ENCODE measurements at places on chromosomes 13 and 19. TPM values are rescaled to one million over a fixed set of nuclear protein-coding genes. Genes with fewer than 3 reads are reported as not detected.

COX7A1 gene
- total RNA-seq = 6.3 TPM

RGL3 gene
- 43.6 TPM for total RNA-seq

PCDH8 gene
- total RNA-seq = not detected

ZNF534 gene
- 0.49 TPM for total RNA-seq

GFY gene
- not detected for total RNA-seq

SSC5D gene
- 4.3 TPM for total RNA-seq

LILRA1 gene
- 3.0 TPM for total RNA-seq

ATP8A2 gene
- 1.6 TPM for total RNA-seq

LPAR6 gene
- 46.6 TPM for total RNA-seq

FAM83E gene
- not detected for total RNA-seq

ZIK1 gene
- total RNA-seq = 29.2 TPM

KLK14 gene
- not detected for total RNA-seq

MEIOSIN gene
- total RNA-seq = not detected

SIGLEC12 gene
- total RNA-seq = not detected

ZNF99 gene
- 0.41 TPM for total RNA-seq

EDDM13 gene
- total RNA-seq = not detected

ARRDC5 gene
- 0.49 TPM for total RNA-seq

- no peak for DNase-seq
These were observed 49.5 kb downstream of the MYH14 start for GRCh38 chr19:50252887-50253268.

DNA sequence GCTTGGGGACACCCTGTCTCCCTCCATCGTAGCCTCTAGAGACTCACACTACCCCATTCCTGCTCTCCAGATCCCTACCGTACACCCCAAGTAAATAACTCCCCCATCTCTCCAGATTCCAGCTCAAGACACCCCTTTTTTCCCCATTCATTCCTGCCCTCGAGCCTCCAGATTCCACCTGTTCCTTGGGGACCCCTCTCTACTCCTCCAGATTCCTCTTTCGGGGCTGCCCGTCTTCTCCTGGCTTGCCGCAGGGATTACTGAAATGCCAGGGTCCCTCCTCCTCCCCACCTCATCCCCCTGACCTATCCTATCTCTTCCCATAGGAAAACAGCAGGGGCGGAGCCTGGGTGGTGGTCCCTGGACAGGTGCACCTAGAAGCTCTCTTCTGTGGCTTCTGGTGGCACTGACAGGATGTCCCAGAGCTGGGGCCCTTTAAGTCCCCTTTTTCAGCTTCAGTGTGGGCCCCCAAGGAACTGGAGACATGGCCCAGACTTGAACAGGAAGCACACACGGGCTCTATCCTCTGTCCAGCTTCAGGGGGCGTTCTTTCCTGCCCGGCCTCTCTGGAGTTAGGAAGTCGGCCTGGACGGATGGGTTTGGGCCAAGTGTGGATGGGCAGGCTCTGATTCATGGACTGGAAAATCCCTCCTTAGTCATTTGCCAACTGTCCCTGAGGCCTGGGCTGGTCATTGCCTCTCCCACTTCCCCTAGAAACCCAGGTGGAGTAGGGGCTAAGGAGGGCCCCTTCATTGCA, 1.2 kb downstream of the ZSWIM4 start:
- peak; percentile 77 for DNase-seq

GRCh38 chr13:42638101-42638500, 64.1 kb downstream of the TNFSF11 start:
- no peak for DNase-seq

GRCh38 chr13:106520251-106521054, 15.0 kb downstream of the EFNB2 start:
- DNase-seq = no peak

- DNase-seq = no peak
These were observed 279.6 kb downstream of the SLC7A1 start for GRCh38 chr13:29315847-29316246.

DNA sequence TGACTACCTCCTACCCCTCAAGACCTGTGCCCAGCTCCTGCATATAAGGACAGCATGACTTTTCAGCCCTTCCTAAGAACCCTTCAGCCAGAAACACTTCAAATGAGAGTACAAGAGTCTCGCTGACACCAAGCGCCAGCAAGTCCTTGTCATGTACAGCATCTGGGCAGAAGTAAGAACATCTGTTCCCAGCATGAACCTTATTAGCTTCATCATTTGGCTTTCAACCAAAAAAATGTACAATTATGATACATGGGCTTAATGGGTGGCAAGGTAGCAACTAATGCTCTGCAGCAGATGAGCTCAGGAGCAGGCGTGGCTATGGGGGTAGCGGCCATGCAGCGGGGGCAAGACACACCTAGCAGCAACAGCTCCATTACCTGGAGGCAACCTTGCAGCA, 487.6 kb downstream of the COG6 start:
- no peak for DNase-seq

GRCh38 chr13:80199067-80199466, 141.9 kb downstream of the SPRY2 start:
- DNase-seq = no peak

GRCh38 chr19:54694648-54695047, 29.6 kb upstream of the KIR3DL3 start:
- DNase-seq = no peak

GRCh38 chr19:46068345-46069258, 27.8 kb upstream of the IGFL4 start:
- DNase-seq = no peak

- no peak for DNase-seq
These were observed 19.4 kb downstream of the CEACAM21 start for GRCh38 chr19:41595258-41595889.

GRCh38 chr19:44642377-44642776, 1.3 kb upstream of the PVR start:
- DNase-seq = no peak

DNA sequence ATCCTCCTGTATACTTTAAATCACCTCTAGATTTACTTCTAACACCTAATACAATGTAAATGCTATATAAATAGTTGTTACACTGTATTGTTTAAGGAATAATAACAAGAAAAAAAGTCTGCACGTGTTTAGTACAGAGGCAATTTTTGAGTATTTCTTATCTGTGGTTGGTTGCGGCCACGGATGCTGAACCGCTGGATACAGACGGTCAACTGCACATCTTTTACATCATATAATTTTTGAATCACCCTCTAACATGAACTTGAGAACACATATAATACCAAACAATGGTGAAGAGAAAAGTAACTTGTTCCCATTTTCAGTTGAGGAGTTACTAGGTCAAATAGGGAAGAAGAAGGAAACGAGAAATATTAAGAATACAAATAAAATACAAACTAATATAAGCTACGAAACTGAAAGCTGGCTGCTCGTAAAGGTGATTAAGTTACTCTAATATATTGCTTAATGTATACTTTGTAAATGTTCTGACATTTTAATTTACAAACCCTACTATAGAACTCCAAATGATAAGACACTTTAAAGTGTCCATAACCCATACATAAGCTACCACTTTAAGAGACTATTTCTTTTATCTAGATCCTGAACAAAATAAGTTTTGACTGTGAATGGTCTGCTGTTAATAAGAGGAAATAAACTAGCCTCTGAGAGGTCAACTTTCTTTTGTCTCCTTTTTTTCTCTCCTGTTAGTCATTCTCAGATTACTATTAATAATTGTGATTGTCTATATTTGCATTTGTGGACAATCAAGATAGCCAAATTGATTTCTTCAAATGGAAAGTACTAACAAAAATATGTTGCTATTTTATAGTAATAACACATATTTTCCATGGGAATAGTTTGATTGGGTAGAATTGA, 457.4 kb downstream of the DIAPH3 start:
- no peak for DNase-seq

DNA sequence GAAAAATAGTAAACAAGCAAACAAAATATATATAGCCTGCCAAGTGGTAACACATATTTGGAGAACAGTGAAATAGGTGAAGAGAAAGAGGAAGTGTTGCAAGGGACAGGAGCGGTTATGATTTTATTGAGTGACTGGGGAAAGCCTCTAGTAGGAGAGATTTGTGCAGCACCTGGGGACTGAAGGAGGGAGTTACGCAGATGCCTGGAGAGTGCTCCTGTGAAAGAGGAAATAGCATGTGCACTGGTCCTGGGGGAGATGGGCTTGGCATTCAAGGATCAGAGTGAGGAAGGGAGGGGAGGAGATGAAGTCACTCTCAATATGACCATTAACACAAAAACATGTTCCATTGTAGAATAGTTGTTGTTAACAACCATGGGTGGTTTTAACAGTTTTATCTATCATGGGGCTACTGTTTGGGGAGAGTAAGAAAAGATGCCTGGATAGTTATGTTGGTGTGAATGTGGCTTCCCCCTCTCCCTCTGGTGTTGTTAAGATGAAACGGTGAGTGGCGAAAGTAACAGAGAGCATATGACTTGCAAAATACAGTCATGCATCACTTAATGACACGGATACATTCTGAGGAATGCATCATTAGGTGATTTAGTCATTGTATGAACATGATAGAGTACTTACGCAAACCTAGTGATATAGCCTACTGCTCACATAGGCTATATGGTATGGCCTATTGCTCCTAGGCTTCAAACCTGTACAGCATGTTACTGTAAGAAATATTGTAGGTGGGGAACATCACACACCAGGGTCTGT, 251.7 kb upstream of the ARGLU1 start:
- no peak for DNase-seq

- DNase-seq = no peak
These were observed 39.3 kb downstream of the FBN3 start for GRCh38 chr19:8109890-8110662.

DNA sequence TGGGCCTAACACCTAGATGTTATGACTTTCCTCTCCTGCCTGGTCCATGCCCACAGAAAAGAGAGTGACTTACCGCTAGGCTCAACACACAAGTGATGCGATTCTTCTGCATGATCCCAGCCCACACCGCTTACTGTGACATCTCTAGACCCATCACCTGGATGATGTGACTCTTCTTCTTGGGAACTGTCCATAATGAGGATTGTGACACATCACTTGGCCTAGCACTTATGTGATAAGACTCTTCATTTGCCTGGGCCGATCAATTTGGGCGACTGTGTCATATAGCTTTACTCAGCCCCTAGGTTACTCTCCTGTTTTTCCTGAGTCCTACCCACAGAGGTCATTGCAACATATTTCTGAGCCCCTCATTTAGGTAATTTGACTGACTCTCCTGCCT, 19.9 kb upstream of the ZNF681 start:
- DNase-seq = no peak

DNA sequence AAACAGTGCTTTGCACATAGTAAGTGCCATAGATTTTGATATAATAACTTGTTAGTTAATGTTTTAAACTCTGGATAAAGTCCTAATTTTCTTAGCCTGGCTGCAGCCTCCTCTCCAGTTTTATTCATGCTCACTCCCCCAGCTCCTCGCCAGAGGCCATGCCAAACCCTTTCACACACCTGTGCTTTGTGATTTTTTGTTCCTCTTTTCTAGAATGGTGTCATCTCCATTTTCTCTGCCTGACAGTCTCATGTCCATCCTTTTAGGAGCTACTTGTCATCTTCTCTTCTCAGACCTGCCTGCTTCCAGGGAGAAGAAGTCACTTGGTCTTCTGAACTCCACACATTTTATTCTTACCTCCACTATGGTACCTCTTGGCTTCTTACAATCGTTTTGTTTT, 55.8 kb upstream of the SPATA13 start:
- DNase-seq = no peak

DNA sequence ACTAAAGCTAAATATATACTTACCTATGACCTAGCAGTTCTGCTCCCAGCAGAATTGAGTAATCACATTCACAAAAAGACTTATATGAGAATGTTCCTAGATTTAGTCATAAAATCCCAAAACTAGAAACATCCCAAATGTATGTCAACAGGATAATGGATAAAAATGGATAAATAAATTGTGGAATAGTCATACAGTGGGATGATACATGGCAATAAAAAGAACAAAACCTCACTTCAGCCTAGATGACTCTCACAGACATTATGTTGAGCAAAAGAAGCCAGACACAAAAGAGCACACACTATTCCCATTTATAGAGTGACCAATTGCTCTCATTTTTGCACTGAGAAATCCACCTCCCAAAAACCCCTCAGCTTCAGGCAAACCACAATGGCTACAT, 352.4 kb upstream of the HTR2A start:
- DNase-seq = no peak

- DNase-seq = no peak
These were observed 142.3 kb downstream of the KLF12 start for GRCh38 chr13:73991884-73992283.

DNA sequence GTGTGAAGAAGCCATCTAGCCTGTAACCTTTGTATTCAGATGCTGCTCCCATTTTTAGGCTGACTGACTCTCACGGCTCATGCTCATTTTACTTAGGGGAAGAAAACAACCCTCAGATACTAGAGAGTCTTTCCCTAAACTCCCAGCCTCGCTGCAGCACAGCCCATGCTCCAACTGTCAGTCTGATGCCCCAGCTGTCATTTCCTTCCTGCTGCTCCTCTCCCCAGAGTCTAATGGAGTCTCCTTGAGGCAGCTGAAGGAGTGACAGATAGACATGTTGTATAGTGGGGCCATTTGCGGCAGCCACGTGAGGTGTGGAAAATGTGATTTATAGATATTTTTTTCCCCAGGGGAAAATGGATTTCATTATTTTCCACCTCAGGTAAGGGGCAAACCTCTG, 59.2 kb upstream of the OLFM4 start:
- no peak for DNase-seq

DNA sequence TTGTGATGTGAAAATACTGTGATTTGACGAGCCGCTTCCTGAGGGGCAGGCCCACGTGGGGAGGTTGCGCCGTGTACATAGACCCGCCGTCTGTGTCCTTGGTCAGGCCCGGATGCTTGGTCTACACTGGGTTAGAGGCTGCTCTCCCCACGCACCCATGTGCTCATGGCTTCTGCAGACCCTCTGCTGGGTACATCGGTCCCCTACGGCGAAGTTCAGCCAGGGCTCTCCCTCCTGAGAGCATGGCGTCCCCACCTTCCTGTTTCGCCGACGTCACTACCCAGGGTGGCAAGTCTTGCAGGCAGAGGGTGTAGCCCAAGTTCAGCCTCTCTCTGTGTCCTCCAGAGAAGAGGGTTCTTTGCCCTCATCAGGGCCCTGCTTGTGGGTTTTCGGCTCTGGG, 11.0 kb downstream of the COMP start:
- no peak for DNase-seq

- DNase-seq = no peak
These were observed 49.6 kb downstream of the DOCK9 start for GRCh38 chr13:98927951-98928927.

Measured in thoracic aorta (tissue), 2 donors.